Trophoblast cell (in vitro differentiated cells and primary cell): ENCODE measurements at places on chromosomes 5 and 9.

DNA sequence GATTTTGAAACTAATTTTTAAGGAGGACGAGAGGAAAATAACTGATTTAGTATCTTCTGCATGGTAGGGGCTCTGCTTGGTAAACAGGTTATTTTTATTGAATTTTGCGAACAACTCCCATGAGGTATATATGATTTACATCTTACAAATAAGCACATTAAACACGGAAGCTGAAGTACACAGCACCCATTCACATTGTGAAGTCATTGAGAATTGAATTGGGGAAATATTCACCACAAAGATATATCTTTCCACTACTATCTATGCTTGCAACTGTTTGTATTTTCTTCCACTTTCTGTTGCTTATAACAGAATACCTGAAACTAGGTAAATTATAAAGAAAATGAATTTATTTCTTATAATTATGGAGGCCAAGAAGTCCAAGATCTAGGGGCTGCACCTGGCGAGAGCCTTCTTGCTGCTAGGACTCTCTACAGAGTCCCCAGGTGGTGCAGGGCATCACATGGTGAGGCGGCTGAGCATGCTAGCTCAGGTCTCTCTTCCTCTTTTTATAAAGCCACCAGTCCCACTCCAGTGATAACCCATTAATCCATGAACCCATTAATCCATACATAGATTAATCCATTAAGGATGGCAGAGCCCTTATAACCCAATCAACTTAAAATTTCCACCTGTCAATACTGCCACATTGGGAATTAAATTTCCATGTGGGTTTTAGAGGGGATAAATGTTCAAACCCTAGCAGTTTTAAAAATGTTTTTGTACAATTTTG, 79.0 kb upstream of the ZNF608 start:
- DNase-seq, result no peak

- DNase-seq, result no peak
Measured at GRCh38 chr5:89081360-89081759, 198.4 kb upstream of the MEF2C start.

DNA sequence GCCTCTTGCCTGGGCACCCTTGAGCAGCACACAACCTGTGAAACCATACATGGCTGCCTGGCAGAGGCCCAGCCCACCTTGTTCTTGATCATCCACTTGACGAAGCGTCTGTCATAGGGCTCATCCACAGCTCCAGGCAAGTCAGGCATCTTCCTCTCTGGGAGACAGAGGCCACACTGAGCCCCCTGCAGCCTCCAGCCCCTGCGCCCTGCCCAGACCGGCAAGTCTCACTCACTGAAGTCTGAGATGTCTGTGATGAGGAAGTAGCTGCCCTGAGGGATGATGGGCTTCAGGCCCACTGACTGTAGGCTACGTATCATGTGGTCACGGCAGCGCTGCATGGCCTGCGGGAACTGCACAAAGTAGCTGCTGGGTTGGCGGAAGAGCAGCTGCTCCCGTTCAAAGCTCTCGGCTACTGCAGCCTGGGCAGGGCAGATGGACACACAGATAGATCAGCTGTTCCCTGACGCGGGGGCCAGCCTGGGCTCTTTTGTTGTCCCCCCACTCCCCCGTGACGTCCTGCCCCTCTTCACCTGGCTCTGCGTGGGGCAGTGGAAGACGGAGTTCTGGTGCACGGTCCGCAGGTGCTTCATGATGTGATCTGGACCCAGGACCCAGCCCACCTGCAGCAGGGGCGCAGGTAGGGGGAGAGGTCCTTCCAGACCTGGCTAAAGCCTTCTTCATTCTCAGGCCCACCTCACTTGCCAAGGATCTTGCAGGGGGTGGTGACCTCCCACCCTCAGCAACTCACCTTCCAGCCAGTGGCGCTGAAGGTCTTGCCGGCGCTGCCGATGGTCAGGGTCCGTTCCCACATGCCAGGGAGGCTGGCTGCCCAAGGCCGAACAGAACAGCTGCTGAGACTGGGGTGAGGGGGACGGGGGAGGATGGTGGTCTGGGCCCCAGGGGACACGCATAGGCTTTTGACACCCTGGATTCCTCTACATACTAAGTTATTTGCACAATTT, 5.9 kb upstream of the SPOUT1 start:
- peak; percentile 61 for DNase-seq

- DNase-seq, result no peak
Measured at GRCh38 chr5:133865113-133865512, 103.3 kb downstream of the C5orf15 start.

GRCh38 chr5:138647794-138648410, 72.7 kb upstream of the HSPA9 start:
- DNase-seq, result no peak

DNA sequence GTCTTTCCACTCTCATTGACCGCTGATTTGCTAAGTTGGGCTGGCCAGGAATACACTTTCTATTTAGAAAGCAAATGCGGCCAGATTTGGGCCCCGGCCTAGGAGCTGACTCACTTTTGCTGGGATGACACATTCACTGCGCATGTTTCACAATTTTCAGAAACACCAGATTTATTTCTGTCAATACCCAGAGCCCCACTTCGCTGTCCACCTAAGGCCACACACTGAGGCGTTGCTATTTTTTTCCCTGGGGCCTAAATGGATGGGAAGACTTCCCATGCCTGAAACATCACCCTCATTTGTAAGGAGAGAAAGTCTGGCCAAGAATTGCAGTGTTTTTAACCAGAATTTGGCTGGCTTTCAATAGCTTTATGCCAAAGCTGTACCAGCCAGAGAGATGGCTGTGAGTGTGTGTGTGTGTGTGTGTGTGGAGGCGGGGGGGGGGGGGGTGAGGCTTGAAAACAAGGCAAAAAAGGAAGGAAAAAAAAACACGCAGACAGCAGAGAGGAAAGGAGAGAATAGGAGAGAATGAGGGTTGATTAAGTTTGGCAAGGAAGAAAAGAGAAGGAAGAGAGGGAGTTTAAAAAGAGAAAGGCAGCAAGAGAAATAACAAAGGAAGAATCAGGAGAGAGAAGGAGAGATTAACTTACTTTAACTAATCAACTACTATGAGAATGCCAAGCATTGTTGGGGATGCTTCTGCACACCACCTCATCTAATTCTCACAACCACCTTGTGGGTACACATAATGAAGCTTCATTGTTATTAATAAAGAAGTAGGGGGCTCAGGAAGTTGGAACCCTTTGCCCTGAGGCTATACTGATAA, 261.4 kb upstream of the KLF4 start:
- DNase-seq, result peak; percentile 60

- peak; percentile 68 for DNase-seq
Measured at GRCh38 chr5:78984439-78985115, 533 bp downstream of the ARSB start.

- DNase-seq, result no peak
Measured at GRCh38 chr5:164708831-164709230, 1203.4 kb downstream of the MAT2B start.

DNA sequence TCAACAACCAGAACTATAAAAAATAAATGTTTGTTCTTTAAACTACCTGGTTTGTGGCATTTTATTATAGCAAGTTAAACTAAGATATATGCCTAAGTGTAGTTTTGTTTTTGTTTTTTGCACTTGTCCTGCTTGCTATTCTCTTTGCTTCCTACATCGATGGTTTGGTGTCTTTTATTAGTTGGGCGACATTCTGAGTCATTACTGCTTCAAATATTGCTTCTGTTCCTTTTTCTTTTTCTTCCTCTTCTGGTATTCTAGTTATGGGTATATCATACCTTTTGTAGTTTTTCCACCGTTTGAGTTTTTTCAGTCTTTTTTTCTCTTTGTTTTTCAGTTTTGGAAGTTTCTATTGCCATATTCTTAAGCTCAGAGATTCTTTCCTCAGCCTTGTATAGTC, 86.9 kb downstream of the MACIR start:
- DNase-seq, result no peak

GRCh38 chr5:139765409-139766217, 30.0 kb upstream of the PSD2 start:
- DNase-seq, result peak; percentile 86

- no peak for DNase-seq
Measured at GRCh38 chr9:16623989-16624743, 246.3 kb downstream of the BNC2 start.

- no peak for DNase-seq
Measured at GRCh38 chr9:136367296-136368145, 4.0 kb upstream of the DNLZ start.

DNA sequence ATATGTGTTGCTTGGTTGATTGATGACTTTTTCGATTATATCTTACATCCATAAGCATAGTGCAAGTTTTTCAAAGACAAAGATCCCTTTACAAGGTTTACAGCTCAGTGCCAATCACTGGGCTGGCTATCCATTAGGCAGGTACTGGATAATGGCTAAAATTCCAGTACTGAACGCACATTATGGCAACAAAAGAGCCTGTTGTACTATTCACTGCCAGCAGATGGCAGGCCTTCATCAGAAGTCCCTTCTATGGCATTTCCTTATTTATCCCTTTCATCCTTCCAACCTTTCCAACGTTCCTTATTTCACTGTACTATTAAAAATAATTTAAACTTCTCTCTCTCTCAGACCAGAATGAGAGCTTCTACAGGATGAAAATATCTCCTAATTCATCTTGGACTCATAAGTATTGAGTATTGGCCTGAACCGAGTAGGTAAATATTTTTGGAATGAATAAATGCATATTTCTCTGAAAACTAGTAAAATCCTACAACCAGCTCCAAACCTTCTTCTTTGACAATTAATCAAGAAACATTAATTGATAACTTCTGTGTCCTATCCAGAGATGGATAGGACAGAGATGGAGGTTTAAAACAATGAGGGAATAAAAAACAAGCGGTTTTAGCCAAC, 6.7 kb upstream of the WNT8A start:
- DNase-seq, result peak; percentile 85

- DNase-seq, result no peak
Measured at GRCh38 chr5:91957666-91958065, 574.5 kb upstream of the ARRDC3 start.

DNA sequence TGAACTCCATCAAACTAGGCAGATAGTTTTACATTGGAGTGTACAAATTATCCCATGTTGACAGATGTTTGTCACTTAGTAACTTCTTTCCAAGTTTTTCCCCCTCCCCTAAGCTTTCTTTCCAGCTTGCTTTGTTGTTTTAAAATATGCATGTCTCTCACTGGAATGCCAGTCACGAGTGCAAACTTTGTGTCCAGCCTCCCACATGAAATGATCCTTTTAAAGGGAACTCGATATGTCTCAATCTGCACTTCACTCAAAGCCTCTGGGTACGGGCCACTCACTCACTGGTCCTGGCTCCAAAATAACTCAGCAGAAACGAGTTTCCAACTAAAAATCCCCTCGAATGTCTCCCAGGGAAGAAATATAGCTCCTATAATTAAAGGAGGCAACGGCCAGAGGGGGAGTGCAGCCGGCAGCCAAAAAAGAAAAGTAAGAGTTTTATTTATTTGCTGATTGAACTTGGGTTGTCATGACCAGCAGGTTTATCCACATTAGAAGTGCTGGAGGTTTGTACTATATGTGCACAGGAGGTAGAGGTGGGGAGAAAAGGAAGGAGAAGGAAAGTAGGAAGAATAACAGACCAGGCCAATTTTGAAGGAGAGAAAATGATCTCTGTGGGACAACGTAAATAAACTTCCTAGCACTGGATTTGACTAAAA, 17.5 kb downstream of the NR2F1 start:
- DNase-seq, result no peak

DNA sequence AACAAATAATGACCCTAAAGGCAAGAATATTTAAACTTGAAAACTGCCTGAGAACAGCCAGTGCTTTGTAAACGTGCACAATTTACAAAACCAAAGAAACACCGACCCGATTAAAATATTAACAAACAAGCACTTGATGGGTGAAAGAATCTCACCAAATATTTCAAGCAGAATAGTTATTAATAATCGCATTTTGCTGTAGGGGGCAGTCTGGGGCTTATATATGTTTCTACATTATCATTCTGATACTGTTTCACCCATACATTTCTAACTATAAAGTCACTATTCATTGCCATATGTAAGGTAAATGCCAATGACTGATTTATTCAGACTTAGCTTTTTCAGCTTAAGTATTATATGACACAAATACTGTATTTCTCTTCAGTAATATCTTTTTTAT, 37.7 kb downstream of the UBAP2 start:
- no peak for DNase-seq

DNA sequence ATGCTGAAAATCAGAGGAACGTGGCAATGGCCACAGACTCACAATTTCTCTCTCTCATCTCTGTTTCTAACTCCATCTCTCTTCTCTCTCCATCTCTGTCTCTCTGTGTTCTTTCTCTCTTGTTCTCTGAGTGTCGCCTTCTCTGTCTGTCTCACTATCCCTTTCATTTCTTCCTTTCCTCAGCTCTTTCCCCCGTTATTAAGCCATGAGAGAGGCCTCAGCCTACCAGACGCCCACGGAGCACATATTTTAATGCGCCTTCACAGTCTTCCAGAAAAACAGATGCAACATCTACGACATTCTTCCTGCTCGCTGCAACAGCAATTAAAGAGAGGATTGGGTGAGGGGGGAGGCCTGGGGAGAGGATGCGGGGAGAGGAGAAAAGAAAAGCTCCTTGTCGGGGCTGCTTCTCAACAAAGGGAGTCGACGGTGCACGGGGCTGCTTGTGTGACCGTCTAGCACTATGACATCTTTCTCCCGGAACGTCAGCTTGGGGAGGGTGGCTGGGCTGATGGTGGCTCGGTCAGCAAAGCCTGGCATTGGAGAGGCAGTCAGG, 37.7 kb upstream of the NEURL1B start:
- DNase-seq, result peak; percentile 18

DNA sequence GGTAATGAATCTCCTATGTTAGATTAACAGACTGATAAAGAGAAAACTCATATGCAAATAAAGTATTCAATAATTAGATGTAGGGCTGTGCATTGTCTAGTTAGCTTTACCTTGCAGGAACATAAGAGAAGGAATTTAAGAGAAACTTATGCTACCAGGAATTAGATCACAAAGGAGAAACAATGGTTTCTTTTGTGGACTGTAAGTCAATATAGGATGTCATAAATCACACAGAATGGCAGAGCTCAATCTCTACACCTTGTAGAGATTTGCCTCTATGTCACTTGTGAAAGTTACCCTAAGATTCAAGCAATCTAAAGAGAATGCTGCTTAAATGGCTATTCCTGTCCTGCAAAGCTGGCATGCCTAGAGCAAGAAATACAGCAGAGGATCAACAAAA, 26.0 kb downstream of the SLCO4C1 start:
- DNase-seq, result no peak
